Suprapubic skin (tissue), 4 donors: ENCODE measurements at places on chromosomes 4 and X.

GRCh38 chrX:48472851-48473703, 2.9 kb upstream of the FTSJ1 start:
- DNase-seq = no peak

GRCh38 chr4:108940149-108940548, 177.3 kb upstream of the ETNPPL start:
- no peak for DNase-seq

DNA sequence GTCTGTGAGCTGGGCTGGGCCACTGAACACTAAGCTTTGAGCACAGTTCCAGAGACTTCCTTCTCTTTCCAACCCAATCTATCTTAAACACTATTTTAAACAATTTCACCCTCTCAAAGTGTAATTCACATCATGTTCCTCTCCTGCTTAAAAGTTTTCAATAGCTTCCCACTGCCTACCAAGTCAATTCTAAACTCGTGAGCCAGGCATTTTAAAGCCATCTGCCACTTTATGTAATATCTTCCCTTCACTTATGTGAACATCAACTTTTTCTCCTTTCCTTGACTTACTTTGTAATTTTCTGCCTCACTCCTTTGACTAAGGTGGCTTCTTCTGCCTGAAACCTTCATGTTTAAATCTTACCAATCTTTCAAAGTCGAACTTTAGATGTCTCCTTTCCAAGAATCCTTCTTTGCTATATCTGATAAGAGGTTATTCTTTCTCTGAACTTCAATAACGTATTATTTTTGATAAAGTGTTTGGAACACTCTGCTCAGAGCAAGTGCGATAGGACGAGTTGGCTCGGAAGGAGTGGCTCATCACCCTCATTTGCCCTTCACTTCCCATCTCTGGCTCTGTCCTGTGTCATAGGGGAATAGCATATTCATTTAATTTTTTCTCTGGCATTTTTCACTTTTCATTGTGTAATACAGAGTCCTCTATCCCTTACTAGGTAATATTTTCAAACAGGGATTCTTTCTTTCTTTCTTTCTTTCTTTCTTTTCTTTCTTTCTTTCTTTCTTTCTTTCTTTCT, 13.0 kb upstream of the SPARCL1 start:
- no peak for DNase-seq

DNA sequence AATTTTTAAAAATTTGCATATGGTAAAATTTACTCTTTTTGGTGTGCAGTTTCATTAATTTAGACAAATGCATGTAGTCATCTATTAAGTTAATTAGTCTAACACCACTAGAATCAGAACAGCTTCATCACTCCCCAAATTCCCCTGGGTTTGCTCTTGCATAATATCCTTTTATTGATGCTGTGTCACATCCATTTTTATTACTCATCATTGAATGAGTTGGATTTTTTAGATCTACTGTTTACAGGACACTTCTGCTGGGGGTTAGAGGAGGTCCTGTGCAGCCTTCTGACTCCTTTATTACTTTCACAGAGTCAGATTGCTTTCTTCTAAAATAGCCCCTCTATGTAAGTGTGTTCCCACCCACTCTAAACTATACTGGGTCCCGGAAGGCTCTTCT, 65.9 kb downstream of the MTHFD2L start:
- no peak for DNase-seq

- DNase-seq = no peak
Measured at GRCh38 chr4:57053508-57053907, 56.7 kb downstream of the IGFBP7 start.

DNA sequence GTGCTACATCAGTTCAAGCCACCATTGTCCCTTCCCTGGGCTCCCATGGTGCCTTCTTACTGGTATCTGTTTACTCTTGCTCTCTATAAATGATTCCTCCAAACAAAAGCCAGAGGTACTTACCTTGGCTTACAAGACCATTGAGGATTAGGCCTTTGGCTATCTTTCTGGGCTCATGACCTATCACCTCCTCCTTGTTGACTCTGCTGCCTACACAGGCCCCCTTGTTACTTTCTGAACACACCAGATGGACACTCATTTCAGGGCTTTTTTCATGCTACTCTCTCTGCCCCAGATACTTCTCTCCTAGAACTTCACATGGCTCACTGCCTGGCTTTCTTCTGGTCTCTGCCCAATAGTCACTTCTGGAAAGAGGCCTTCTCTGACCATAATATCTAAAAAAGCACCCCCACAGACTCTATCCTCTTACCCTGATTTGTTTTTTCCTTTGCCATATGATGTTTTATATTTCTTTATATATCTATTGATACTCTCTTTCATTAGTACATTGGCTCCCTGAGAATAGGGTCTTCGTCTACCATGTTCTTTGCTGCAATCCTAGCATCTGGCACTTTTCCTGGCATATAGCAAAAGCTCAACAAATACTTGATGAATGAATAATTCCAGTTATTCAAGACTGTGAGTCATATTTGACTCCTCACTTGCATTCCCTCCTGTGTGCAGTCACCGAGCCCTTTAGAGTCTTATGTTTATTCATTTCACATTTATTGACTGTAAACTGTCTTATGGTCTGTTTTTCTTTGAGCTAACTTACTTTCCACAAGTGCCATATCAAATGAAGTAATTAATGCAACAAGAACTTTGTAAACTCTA, 27.1 kb upstream of the TAPT1 start:
- DNase-seq = no peak

GRCh38 chrX:12421918-12422317, 283.6 kb downstream of the FRMPD4 start:
- DNase-seq = no peak

GRCh38 chrX:150980711-150981110, 2.4 kb upstream of the HMGB3 start:
- DNase-seq = no peak

DNA sequence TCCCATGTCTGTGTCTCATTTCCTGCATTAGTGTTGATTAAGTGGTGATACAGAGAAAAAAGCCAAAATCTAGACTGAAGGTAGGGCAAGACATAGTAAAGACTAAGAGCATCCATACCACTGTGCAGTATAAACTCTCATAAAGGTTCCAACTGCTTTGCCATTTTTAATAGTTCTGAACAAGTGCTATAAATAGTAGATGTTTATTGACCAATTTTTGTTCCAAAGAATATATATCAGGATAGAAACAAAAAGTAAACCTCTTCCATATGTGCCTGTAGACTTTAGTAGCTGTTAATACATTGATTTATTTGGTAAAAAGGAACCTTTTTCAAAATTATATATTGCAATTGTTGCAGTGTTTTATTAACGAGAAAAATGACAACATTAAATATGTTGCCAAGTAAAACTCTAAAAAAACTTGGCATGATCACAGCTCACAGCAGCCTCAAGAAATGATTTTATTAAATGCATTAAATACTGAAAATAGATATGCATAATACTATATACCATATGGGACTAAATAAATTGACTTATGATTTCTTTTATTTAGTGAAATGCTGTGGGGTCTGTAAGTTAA, 22.3 kb upstream of the AASDH start:
- no peak for DNase-seq

DNA sequence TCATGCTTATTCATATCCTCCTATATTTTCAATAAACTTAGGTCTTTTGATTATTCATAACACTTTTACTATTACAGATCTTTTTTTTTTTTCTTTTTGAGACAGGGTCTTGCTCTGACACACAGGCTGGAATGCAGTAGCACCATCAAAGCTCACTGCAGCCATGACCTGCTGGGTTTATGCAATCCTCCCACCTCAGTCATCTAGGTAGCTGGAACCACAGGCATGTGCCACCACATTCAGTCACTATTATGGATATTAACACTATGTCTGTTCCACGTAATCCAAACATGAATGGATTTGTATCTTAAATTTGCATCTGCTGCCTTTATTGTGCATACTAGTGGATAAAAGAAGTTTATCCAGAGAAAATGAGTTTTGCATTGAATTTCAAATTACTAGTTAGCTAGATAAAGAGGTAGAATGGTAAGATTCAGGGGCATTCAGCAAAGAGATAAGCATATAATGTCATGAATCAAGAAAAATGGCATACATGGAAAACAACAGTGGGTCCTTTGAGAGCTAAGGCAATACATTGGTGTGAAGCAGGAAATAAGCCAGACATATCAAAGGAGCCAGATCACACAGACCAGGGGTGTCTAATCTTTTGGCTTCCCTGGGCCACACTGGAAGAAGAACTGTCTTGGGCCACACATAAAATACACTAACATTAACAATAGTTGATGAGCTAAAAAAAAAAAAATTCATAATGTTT, 13.9 kb downstream of the ANAPC10 start:
- no peak for DNase-seq

DNA sequence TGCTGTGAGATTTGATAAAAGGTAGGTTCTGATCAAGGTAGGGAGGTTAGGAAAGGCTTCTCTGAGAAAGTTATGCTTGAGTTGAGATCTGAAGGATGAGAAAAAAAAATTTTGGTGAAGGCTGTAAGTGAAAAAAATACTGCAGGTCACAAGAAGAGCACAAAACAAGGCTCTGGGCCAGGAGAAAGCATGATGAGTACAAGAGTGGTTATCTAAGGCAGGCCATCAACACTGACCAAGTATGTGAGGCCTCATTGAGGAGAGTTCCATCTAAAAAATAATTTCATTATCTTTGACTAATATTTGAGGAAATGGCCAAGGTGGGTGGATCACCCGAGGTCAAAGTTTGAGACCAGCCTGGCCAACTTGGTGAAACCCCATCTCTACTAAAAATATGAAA, 71.6 kb upstream of the SLC4A4 start:
- no peak for DNase-seq

- DNase-seq = no peak
Measured at GRCh38 chr4:17511051-17511450, 839 bp downstream of the QDPR start.
